ENCODE measurements at places on chromosomes 12 and 14. TPM values are rescaled to one million over a fixed set of nuclear protein-coding genes. Genes with fewer than 3 reads are reported as not detected.

Gene MYL2
- 6.2 TPM for total RNA-seq

GRCh38 chr12:1322821-1323220 is 271.6 kb downstream of the FBXL14 start:
- no peak for DNase-seq

DNA sequence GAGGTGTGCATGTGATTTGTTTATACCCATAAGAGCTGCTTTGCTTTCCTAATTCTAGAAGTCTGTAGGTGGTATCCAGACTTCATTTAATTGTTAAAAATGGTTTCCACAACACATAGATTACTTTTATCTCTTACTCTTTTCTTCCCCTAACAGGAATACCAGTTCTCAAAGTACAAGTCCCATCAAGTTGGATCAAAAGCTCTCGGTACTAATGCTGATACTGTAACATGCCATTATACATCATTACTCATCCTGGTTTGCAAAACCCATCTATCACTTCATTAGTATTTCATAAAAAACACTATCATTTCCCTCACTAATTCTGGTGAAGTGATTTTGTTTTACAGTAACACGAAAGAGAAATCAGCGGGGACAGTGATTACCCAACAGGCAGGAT is 94.3 kb downstream of the PPP2R5E start:
- DNase-seq, result no peak

GRCh38 chr14:61659582-61659981 is 35.7 kb upstream of the HIF1A start:
- no peak for DNase-seq

GRCh38 chr14:38056270-38056669 is 151.4 kb upstream of the SSTR1 start:
- DNase-seq, result no peak

GRCh38 chr12:89383235-89384049 is 31.1 kb upstream of the DUSP6 start:
- no peak for DNase-seq

DNA sequence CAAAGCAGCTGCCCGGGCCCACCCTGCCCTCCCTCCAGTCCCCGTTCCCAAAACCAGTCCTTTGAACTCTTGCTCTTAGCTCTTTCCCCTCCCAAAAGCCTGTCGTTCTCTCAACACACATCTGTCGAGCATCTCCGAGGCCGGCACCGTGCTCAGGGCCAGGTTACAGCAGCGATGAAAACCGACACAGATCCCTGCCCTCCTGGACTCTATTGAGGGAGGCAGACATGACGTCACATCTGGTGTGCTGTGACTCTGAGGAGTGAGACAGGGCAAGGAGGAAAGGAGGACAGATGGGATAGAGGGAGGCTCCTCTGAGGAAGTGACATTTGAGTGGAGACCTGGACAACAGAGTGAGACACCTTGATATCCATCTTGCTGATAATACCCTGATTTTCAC is 34.6 kb upstream of the PWP1 start:
- no peak for DNase-seq

Gene TCTN1
- 50.0 TPM for total RNA-seq

GRCh38 chr12:33310471-33310870 is 129.1 kb downstream of the SYT10 start:
- DNase-seq, result no peak

Gene DAO
- total RNA-seq, result not detected

Gene NFATC4
- 67.2 TPM for total RNA-seq

All from ureter (tissue), 1 donor.